ENCODE measurements at places on chromosomes 3 and 15. TPM values are rescaled to one million over a fixed set of nuclear protein-coding genes. Genes with fewer than 3 reads are reported as not detected.

The TMC3 gene
- not detected for total RNA-seq

The CAPN3 gene
- 2.6 TPM for total RNA-seq

The ITPKA gene
- 1.6 TPM for total RNA-seq

The ZIC1 gene
- not detected for total RNA-seq

The LRRN1 gene
- total RNA-seq, result under 0.01 TPM

The ALCAM gene
- total RNA-seq, result 86.3 TPM

The KLHL40 gene
- not detected for total RNA-seq

The TIGIT gene
- under 0.01 TPM for total RNA-seq

The ARPC4 gene
- 216 TPM for total RNA-seq

- DNase-seq, result no peak
Measured at GRCh38 chr3:23811185-23811527, 5.4 kb downstream of the UBE2E1 start.

DNA sequence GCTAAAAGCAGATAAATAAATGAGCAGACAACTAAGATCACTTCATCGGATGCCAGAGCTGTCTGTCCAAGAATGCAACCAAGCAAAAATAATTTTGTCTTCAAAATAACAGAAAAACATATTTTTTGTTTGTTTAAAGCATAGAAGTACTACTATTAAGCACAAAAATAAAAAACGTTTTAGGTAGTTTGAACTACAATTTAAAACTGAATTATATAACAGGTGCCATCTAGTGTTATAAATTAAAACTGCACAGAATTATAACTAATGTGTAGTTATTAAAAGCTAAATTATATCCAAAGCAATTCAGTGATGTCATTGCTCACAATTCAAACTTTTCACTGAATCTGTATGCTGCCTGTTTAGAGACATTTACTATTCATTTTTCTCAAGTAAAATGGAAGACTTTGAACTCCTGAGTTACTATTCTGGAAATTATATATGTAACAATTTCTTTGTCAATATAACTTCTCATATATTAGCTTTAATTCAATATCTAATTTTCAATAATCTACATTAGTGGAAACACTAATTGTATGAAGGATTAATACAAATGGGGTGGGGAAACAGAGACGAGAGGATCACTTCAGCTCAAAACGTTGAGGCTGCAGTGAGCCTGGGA lies 29.5 kb downstream of the LINS1 start:
- peak; percentile 20 for DNase-seq

- DNase-seq, result no peak
Measured at GRCh38 chr3:141941093-141941492, 64.7 kb downstream of the ATP1B3 start.

- DNase-seq, result peak; percentile 97
Measured at GRCh38 chr3:129399145-129399894, 29.1 kb downstream of the EFCAB12 start.

- no peak for DNase-seq
Measured at GRCh38 chr15:78790027-78790426, 21.2 kb downstream of the ADAMTS7 start.

- DNase-seq, result no peak
Measured at GRCh38 chr3:13011573-13012220, 61.5 kb downstream of the IQSEC1 start.

GRCh38 chr15:29938361-29939335 lies 116.4 kb upstream of the TJP1 start:
- peak; percentile 43 for DNase-seq

DNA sequence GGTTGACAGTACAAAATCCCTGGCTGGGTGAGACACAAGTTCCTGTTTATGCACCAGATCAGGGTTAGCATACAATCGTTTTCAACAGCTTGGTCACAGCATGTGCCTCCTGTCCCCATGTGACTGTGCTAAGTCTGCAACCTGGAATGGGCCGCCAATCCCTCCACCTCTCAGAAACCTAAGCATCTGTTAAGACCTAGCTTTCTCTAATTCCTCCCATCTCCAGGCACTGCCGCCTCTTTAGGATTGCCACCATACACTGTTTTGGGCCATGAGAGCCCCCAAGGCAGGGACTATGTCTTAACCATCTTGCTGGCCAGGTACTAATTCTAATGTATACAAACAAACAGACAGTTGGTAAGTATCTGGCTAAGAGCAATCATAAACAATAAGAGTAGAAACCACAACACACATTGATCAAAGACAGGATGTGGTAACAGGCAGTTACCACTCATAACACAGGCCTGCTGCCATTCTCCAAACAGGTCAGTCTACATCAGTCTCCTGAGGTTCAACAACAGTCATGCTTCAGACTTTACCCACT lies 25.6 kb downstream of the SEC22C start:
- DNase-seq, result no peak

DNA sequence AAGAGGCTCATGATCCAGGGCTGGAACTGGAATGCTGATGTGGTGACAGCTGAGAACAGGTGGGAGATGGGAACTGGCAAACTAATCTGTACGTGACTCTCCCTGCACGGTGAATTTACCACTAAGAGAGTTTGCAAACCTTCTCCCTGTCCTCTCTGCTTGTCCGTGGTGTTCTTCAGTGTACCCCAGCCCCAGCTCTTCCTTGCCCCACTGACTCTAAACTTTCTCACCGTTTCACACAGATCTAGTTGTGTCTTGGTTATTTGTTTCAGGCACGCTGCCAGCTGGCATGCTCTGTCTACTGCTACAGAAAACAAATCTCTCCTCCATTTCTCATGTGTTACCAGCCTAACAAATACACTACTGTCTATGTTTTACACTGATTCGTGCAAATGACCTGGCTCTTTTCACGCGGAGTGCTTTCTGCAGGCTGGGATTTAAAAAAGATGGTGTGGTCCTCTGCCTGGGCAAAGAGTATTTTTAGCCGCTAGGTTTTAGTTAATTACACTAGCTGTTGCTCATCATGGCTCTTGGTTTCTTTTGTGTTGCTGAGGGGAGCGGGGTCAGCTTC lies 192.7 kb upstream of the LRIG1 start:
- peak; percentile 19 for DNase-seq

DNA sequence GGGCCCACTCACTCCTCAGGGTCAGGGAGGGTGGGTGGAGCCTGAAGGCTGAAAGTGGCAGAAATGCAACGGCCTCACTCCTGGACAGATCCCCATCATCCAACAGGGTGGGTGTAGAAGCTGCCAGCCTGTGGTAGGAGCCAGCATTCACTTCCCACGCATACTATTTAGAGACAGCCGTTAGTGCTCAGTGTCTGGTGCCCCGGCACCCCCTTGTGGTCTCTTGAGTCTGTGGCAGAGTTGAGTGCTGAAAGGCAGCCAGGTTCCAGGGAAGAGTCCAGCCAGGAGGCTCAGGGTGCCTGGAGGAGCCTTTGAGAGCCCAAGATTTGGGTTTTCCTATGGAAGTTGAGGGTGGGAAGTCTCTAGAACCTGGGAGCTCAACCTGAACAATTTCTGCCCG lies 2.1 kb upstream of the GNAT1 start:
- DNase-seq, result peak; percentile 77

- DNase-seq, result no peak
Measured at GRCh38 chr3:136134091-136134490, 62.0 kb downstream of the MSL2 start.

- DNase-seq, result no peak
Measured at GRCh38 chr3:142618917-142619461, 22.8 kb downstream of the PLS1 start.
